ENCODE measurements at places on chromosomes 1 and 21. TPM values are rescaled to one million over a fixed set of nuclear protein-coding genes. Genes with fewer than 3 reads are reported as not detected.

The IFI16 gene
- 106 TPM for total RNA-seq

The ILDR2 gene
- 0.69 TPM for total RNA-seq

The CACNA1S gene
- 0.17 TPM for total RNA-seq

The SH3BGR gene
- total RNA-seq: 2.1 TPM

The CSF3R gene
- total RNA-seq: not detected

The NMNAT2 gene
- 2.4 TPM for total RNA-seq

All from LHCN-M2 (cell line).